ENCODE measurements at places on chromosomes 2 and 18.
A peak's percentile ranks its signal among the peaks of the same experiment; 100 is the strongest.

- no peak for DNase-seq
Measured at GRCh38 chr2:140873915-140874531, 1256.8 kb downstream of the LRP1B start.

DNA sequence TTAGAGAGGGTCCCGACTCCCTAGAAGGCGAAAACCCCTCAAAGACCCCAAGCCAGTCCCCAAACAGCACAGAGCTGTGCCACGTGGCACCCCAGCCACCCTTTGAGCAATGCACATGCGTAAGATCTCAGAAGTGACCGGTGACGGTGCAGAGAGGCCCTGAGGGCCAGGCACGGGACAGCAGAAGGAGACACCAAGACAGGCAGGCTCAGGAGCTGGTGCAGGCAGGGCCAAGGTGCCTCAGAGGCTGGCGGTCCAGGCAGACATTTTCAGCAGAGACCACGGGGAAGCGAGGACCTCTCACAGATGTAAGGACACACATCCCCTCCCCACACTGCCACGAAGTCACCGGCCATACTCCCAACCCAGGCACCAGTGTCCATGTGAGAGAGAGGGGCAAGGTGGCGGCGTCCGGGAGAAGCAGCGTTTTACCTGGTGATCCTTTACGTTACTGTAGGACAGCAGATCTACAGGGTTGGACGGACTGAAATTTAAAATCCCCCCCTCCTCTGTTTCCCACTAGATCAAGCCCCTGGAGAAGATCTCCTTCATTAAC is 2.0 kb upstream of the RAB17 start:
- DNase-seq: no peak

DNA sequence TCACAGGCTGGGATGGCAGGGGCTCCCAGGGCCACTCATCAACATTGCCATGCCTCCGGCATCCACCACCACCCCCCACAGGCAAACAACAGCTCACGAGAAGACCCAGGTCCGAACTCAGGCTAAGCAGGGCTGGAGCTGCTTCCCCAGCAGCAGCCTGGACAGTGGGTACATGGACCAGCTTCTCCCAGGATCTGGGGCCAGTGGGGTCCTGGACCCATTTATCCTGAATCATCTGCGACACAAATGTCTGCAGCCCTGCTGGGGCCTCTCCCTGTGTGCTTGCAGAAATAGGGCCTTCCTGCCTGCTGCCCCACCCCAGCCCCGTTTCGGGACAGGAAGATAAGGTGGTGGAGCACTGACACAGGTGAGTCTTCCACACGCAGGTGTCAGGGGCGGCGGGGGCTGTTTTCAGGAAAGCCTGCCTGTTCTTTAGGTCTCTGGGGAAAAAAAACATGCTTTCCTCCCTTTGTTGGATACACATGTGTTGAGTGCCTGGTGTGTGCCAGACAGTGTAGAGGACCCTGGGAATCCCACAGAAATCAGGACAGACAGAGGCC is 4.5 kb downstream of the PRLH start:
- no peak for DNase-seq

DNA sequence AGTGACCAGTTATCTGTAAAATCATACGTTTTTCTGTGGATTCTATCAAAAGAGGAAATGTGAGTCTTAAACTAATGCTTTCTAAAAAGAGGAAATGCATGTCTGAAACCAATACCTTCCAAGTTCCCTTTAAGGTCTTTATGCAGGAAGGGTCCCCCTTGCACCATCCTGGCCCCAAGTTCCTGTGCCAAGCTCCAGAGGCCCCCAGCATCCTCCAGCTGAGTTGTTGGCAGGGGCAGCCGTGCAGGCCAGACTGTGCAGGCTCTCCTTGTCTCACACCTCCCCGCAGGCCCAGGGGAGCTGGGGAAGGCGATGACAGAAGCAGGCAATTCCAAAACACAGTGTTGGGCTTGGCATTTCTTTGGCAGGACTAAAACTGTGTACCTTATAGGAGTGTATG is 39.2 kb downstream of the DPYSL5 start:
- no peak for DNase-seq

DNA sequence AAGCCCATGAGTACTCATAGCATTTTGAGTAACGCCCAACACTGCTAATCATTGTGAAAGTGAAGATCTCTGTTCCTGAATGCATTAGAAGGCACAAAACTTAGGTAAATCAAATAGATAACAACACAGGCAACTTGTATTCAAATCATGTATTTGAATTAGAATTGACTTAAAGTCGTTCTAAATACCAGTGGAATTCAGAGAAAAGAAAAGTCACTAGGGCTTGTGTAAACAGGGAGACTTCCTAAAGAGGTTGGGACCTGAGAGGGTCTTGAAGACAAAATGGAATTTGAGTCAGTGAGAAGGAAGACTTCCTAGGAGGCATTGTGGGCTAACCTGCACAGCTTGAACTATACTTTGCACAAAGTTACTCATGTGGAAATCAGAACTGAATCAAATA is 127.2 kb downstream of the CTNNA2 start:
- no peak for DNase-seq

DNA sequence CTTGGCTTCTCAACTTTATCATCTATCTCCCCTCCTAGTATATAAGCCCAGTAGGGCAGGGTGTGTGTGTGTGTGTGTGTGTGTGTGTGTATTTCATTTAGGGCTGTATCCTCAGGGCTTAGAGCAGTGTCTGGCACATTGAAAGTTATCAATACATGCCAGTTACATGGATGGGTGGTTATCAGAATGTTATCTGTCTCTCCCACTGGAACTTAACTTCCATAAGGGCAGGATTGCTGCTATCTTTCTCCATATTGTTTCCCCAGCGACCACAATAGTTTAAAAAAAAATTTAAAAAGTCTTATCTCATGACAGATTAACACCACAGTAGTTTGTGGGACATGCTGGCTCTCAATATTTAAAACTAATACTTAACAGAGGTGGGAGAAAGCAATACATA is 488.9 kb downstream of the PLCL1 start:
- DNase-seq: no peak

DNA sequence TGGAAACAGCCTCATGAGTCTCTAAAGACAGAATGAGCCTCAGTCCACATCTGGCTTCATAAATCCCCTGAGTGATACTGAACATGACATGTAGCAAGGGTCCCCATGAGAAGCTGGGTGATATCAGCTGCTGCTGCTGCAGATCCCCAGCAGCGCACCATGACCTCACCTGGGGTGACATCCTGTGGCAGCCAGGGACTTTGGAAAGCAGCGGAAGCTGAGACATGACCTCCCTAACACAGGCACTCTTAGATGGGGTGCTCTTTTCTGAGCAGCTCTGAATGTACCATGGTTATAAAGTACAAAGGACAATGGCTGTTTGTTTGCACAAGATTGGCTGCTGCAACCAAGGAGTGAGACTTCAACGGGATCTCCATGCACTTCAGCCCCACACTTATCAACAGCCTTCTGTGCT is 74.7 kb upstream of the TMEM200C start:
- DNase-seq: no peak

DNA sequence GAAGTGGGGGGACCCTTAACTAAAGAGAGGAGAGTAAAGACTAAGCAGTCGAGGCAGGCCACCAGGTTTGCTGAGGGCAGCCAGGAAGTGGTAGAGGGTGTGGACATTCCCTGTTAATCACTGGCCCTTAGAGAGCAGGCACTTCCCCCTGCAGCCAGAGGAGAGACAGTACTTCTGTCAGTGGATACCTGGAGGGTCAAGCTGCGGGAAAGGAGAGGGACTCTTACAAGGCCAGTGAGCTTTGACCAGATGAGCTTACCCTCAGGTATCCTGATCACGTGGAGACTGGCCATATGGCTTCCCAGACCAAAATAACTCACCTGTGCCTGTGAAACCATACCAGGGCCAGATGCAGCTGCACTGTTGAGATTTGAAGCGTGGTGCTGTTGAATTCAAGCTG is 28.6 kb downstream of the ITGA6 start:
- no peak for DNase-seq

DNA sequence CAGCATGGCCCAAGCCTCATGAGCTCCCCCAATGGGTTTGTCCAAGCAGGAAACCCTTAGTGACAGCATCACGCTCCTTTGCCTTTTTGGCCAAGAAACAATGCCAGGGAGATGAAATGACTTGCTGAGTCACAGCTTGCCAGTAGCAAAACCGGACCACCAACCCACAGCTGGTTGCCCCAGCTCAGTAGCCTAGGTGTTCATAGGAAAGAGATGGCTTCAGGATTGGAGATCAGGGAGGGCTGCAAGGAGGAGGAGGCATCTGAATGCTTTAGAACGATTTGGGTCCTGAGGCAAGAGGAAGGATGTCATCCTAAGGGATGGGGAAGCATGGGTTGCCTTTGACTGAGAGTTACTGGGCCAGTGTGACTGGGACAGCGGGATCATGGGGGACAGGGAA is 116.7 kb downstream of the CELF4 start:
- no peak for DNase-seq

- DNase-seq: no peak
Measured at GRCh38 chr18:79182047-79182713, 113.0 kb downstream of the ATP9B start.

GRCh38 chr2:109615637-109616144 is 1.5 kb downstream of the SOWAHC start:
- no peak for DNase-seq

- DNase-seq: no peak
Measured at GRCh38 chr18:56756966-56757365, 105.8 kb downstream of the WDR7 start.

DNA sequence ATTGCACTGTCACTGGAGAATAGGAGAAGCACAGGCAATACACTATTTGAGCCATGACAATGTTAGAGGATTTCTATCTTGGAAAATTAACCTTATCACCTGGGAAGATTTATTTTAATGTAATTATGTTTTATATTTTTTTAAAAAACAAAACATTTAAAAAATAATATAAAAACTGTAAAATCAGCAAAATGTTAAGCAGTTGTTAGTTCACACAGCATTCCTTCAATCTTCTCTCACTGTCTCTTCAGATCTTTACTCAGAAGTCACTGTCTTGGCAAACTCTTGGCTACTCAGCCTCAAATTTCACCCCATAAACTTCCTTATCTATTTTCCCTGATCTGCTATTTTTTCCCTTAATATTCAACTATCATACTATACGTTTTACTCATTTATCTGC is 1322.6 kb downstream of the LRP1B start:
- no peak for DNase-seq

DNA sequence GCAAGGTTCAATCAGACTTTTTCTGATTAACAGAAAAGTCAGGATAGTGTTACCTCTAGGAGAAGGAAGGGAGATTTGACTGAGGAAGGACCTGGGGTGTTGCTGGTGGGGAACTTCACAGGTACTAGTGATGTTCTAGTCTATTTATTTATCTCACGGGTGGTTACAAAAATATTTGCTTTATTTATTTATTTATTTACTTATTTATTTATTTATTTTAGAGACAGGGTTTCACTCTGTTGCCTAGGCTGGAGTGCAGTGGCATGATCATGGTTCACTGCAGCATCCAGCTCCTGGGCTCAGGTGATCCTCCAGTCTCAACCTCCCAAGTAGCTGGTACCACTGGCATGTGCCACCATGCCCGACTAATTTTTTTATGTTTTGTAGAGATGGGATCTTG is 105.4 kb downstream of the MCFD2 start:
- DNase-seq: no peak

GRCh38 chr2:159071190-159071915 is 102.9 kb downstream of the TANC1 start:
- no peak for DNase-seq

DNA sequence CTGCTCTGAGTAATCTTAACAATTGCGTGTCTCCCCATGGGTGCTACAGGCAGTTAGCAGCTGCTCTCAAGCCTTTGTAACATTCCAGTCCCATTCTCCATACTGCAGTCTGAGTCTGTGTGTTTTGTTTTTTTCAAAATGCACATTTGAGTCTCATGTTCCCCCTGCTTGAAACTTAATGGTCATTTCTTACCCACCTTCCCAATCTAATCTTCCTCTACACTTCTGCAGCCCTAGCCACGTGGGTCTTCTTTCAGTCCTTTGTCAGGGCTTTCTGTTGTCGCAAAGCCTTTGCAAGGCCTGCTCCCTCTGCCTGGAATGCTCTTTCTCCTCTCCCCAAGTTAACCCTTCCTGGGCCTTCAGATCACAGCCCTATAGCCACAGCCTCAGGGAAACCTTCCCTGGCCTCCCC is 24.5 kb downstream of the ELAC1 start:
- DNase-seq: no peak

DNA sequence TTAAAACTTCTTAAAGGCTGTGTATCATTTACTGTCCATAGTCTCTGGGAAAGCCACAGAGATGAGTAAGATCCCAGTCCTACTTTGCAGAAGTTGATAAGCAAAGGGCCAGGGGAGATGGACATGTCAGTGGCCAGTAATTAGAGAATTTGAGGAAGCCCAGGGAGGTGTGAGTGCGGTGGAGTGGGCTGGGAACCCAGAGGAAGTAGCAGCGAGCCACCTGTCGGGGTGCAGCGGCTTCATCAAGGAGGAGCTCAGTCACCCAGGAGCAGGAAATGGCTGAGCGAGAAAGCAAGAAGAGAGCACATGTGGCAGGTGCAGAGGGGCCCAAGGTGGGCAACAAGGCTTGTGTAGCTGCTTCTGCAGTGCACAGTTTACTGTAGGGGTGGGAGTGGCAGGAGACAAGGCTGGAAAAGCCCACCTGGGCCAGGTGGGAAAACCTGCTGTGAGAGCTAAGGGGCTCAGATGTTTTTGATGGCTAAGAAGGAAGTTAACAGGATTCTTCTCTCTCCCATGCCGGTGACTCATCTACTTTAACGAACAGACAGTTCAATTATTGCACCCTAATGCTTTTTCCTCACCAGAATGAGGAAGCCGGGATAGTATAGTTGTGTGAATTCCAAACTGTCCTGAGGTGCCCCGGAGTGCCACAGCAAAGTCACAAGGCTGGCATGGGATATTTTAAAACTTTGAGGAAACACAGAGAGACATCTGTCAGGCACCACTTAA is 34.8 kb upstream of the MGAT5 start:
- peak; percentile 83 for DNase-seq

DNA sequence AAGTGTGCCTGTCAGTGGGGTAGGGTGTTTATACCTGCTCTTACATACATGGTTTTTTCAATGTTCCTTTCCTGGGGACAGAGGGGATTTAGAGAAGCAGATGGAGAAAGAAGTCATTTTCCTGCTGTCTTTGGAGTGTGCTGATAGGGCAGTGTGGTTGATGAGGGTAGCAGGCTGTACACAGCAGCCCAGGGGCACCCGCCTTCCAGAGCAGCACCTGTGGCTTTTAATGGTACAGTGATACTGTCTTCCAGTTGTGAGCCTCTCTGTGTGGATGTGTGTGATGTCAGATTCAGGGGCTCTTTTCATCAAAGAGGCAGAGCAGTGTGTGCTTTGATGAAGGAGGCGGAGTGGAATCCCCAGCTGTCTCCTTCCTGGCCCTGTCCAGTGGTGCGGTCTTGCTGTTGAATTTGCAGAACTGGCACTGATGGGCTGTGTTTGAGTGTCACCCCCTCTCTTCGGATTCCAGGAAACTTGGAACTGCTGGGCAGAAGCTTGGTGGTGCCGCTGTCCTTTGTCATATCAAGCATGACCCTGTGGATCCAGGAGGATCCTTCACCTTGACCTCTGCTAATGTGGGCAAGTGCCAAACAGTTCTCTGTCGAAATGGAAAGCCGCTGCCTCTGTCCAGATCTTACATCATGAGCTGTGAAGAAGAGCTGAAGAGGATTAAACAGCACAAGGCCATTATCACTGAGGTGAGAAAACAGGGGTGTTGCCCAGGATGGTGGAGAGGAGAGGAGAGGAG is 259.8 kb downstream of the PHLPP1 start:
- DNase-seq: no peak

GRCh38 chr2:152078662-152079061 is 20.2 kb downstream of the CACNB4 start:
- DNase-seq: no peak

Data from thymus (tissue), 14 donors.